ENCODE measurements at places on chromosomes 4 and X.
A peak's percentile ranks its signal among the peaks of the same experiment; 100 is the strongest.

DNA sequence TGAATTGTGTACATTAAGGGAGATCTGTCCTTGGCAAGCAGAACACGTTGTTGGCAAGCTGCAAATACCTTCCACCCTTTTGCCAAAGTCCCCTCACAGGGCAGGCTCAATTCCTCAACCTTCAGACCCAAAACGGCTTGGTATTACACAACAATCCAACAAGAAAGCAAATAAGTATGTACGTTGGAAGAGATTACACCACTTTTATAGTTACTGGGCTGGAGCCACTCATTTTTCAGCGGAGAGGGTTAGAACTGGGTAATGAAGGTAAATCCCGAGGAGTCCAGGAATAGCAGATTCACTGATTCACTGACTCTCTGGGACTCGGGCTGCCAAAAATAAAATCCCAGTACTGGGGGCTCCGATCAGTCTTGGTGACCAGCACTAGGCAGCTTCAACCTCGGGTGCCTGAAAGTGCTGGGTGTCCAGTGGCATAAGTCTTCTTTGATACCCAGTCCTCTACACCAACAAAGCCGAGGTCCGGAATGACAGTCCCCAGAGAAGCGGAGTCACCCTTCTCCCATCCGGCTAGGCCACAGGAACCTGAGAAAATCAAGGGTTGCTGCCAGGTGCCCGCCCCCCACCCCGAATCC, 587 bp downstream of the TIMM8A start:
- no peak for DNase-seq

- DNase-seq: no peak
Observed at GRCh38 chr4:117549524-117549923, 464.1 kb upstream of the TRAM1L1 start.

GRCh38 chrX:12978205-12979025, 3.5 kb downstream of the TMSB4X start:
- DNase-seq: peak; percentile 57

DNA sequence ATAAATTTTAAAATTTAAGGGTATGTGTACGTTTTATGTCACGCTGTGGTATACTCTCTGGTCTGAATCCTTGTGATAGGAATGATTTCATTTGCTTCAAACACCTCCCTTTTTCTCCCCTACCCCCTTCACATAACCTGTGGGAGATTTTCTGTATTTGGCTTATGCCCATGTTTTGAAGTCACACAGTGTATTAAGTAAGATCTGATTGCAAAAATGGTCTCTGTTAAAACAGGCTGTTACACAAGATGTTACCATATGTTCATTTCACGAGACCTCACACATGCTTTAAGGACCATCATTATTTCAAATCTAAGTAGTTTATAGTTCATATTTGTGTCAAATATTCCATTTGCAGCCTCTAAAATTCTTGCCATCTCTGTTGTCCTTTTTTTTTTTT, 63.5 kb downstream of the TMEM131L start:
- peak; percentile 53 for DNase-seq

DNA sequence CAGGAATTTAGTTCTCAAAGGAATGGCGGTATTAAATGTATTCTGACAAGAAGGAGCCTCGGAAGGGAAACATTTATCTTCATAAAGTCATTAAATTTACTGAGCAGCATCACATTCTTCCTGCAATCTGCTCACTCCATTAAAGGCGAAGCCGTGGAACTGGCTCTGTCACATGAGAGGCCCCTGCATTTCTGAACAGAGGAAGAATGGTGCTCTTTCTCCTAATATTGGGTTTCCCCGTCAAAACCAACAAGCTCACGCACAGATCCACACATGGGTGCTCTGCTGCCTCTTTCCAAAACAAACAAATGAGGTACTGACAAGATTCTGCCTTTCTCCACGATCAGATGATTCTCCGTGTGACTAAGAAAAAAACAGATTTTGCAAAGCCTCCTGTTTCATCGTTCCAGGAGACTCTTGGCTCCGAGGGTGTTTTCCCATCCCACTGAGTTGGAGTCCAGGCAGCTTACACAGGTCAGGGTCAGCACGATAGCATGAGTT, 191.2 kb downstream of the IDS start:
- no peak for DNase-seq

DNA sequence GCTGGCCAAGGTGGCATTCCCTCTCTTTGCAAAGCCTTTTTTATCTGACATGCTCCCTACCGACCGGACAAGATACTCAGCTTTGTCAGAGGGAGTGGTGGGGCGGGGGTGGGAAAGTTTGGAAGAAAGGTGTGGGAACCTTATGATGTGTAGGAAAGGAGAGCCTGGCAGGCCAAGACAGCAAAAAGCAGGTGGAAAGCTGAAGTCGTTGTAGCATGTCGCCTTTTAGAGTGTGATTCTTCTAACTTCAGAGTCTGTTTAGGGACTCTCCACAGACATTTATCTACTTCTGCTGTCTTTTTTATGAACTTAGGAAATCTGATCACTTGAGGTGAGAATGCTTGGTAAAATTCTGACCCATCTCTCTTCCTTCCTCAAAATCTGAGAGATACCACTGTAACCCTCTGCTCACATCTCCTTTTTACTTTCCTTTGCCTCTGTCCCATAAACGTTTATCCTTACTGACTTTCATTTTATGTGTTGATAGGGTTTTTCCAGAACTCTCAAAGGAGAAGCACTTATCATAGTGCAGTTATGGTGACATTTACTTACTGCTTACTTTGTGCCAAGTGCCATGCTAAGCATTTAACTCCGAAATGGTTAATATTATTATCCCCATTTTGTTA, 8.2 kb upstream of the RUFY3 start:
- DNase-seq: peak; percentile 70

DNA sequence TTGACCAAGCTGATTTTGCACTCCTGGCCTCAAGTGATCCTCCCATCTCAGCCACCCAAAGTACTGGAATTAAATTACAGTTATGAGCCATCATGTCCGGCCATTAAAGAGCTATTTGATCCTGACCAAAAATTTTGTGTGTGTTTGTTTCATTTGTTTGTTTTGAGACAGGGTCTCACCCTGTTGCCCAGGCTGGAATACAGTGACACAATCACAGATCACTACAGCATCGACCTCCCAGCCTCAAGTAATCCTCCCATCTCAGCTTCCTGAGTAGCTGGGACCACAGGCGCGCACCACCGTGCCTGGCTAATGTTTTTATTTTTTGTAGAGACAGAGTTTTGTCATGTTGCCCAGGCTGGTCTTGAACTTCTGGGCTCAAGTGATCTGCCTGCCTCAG, 82.9 kb upstream of the RBPJ start:
- no peak for DNase-seq

GRCh38 chr4:38049545-38050170, 89.5 kb downstream of the PTTG2 start:
- no peak for DNase-seq

- peak; percentile 68 for DNase-seq
Observed at GRCh38 chrX:150363561-150364346, 637 bp downstream of the MAMLD1 start.

- peak; percentile 24 for DNase-seq
Observed at GRCh38 chrX:41449131-41449530, 2.0 kb downstream of the NYX start.

DNA sequence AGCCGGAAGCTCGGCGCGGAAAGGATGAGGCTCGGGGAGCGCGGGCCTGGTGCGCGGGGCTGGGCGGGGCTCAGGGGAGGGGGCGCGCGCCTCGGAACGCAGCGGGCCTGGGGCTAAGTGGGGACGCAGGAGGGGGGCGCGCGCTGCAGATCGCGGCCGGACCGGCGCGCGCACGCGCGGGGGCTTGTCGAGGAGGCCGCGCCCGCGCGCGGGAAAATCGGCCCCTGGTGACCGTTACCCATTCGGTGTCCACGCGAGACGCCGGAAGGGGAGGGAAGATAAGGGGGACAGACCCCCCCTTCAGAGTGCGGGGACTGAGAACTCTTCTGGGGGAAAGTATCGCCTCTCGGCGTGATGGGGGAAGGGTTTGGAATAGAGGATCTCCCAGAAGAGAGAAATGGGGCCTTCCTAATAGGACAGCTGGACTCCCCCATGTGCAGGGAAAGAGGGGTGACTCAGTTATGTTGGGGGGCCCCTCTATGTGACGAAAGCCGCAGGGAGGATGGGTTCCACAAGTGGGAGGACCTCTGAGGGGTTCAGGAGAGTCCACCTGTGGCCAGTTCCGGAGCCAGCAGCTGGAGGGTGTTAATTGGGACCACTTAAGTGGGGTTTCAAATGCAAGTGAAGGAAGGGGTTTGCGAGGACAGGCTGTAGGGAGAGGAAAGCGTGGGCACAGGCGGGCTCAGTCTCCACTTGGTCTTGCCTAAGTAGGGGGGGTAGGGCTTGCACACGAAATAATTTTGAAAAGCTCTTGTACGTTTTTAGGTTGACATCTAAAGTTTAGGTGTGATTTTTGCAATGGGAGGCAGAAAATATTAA, 584 bp downstream of the SUV39H1 start:
- peak; percentile 42 for DNase-seq

DNA sequence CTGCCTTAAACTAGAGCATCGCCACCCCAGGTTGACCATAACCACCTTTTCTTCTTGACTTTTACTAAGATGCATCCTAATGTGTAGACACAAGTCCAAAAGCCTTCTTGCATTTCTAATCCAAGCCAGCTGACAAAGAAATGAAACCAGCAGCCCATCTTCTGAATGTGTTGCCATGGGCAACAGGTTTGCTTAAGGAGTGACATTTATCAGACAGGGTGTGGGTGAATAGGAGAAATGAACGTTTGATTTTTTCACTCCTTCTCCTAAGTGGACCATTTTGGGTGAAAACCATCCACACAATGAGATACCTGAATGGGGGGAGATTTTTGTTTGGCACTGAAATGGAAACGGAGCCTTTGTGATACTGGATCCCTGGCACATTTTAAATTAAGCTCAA, 72.7 kb upstream of the C4orf50 start:
- no peak for DNase-seq

- DNase-seq: no peak
Observed at GRCh38 chrX:700936-701335, 70.3 kb downstream of the SHOX start.

- DNase-seq: peak; percentile 64
Observed at GRCh38 chrX:20527558-20528011, 260.9 kb upstream of the RPS6KA3 start.

GRCh38 chr4:137076908-137077307, 455.4 kb downstream of the PCDH18 start:
- DNase-seq: no peak

GRCh38 chr4:123952530-123953274, 556.1 kb downstream of the SPRY1 start:
- DNase-seq: no peak

DNA sequence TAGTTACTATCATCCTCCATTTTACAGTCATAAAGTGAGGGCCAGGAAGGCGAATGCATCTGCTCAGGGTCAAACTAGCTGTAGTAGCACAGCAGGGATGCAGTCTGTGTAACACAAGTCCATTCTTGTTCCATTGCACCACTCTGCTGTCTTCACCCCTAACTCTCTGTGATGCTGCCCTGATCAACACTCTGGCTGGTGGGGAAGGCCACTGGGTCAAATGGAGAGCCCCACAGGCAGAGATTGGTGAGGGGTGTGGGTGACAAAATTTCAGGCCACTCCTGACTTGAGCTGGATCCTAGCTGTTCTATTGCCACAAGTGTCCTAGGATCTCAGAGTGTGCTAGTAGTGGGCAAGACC, 136.5 kb downstream of the PJA1 start:
- DNase-seq: no peak

DNA sequence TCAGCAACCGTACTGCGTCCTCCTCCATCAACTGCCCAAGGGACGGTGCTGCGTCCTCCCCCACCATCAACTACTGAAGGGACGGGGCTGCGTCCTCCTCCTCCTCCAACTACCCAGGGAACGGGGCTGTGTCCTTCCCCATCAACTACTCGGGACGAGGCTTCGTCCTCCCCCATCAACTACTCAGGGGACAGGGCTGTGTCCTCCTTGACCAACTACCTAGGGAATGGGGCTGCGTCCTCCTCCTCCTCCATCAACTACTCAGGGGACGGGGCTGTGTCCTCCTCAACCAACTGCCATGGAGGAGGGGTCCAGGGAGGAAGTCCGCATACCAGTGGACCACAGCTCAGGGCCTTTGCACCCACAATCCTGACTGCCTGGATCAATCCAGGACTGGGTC, 24.4 kb downstream of the PPP2R3B start:
- no peak for DNase-seq

- DNase-seq: no peak
Observed at GRCh38 chr4:112189754-112190153, 41.8 kb upstream of the AP1AR start.

DNA sequence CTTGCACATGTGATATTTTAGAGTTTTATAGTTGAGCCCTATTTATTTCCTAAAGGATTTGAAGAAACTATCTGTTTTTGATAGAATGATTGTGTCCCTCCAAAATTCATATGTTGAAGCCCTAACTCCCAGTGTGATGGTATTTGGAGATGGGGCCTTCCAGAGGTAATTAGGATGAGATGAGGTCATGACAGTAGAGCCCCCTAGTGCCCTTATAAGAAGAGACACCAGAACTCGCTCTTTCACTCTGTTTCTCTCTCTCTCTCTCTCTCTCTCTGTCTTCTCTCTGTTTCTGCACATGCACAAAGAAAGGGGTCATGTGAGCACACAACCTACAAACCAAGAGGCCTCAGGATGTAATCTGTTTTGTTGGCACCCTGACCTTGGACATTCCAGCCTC, 921.9 kb upstream of the DIAPH2 start:
- DNase-seq: no peak

DNA sequence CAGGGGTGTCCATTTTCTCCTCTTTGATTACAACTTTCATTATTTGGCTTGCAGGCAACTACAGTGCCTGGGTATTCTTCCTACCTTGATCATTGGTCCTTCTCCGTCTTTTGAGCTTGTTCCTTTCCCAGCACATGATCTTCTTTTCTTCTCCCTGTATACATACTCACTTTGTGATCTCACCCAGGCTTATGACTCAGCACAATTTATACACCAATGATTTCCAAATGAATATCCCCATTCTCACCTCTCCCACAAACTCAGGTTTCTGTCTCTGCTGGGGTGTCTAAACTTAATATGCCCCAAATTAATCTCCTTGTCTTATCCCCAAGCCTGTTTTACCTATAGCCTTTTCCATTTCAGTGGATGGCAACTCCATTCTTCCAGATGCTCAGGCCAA, 19.5 kb upstream of the C4orf54 start:
- DNase-seq: no peak

GRCh38 chrX:18702362-18703195, 4.9 kb upstream of the PPEF1 start:
- DNase-seq: no peak

GRCh38 chr4:112931001-112931400, 118.5 kb upstream of the ANK2 start:
- DNase-seq: no peak

GRCh38 chr4:53147197-53147596, 218.7 kb downstream of the SCFD2 start:
- DNase-seq: no peak

DNA sequence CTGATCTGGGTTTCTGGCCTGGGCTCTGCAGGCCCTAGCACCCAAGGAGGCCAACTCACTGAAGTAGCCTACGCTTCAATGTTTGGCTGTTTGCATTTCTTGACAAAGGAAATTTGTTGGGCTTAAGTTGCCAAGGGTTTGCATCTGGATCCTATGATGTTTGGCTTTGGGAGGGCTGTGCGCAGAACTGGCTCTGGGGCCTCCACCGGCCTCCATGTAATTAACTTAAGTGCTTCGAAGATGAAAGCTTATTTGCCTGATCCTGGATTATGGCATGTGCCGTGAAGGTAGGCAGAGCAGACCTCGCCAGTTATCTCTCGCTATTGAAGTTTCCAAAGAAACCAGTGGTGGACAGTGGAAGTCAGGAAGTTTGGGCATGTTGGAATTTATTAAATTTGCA, 124.3 kb upstream of the STX18 start:
- DNase-seq: no peak

All from suppressor macrophage treated with lipopolysaccharide for 1 hour (primary cell).